ACHN (cell line): ENCODE measurements at places on chromosomes 16 and 17.

DNA sequence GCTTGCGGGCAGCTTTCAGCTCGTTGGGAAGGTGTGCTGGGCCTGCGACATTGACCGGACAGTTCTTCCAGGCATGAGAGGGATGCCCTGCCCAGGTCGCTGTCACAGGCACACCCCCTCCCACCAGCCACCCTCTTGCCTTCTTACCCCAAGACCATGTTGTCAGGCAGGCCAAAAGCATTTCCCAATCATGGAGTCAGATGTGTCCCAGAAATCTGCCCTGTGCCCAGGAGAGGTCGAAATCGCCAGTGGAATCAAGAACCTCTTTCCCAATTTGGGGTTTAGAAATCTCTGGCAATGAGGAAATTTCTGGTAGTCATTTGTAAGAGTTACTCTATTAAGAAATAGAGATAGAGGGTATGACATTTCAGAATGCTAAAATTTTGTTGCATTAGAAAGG, 177.1 kb downstream of the RAB11FIP4 start:
- DNase-seq = no peak

DNA sequence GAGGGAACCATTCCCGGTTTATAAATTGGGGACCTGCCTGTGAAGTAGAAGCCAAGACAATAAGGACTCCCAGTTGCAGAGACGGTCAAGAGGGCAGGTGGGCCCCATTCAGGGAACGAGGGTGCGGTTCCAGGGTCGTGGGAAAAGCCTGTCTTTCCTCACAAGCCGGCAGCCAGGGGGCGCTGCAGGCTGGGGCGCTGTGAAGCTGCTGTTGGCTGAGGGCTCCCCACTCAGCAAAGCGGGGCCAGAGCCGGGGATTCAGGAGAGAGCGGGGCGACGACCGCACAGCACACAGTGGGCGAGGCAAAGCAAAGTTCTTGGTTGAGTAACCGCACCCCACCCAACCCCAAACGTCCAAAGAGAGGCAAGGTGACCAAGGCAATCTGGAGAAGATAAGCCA, 24.9 kb downstream of the CDRT15 start:
- no peak for DNase-seq

GRCh38 chr16:64507240-64508024, 614.4 kb downstream of the CDH11 start:
- no peak for DNase-seq

DNA sequence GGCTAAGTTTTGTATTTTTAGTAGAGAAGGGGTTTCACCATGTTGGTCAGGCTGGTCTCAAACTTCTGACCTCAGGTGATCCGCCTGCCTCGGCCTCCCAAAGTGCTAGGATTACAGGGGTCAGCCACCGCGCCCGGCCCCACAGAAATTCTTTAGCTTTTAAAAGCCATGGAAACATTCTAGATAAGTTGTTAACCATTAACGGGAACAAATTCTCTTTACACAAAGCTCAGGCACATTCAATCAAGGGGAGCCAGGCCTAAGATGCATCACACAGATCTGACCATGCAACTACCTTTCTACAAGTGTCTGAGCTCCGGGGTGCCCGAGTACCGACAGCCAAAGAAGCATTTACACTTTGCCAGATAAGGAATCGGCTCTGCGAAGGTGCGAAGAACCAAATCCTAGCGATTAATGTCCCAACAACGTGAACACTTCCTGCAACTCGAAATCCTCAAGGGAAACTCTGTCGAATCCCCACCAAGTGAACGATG, 1.0 kb downstream of the EMC8 start:
- peak; percentile 44 for DNase-seq

DNA sequence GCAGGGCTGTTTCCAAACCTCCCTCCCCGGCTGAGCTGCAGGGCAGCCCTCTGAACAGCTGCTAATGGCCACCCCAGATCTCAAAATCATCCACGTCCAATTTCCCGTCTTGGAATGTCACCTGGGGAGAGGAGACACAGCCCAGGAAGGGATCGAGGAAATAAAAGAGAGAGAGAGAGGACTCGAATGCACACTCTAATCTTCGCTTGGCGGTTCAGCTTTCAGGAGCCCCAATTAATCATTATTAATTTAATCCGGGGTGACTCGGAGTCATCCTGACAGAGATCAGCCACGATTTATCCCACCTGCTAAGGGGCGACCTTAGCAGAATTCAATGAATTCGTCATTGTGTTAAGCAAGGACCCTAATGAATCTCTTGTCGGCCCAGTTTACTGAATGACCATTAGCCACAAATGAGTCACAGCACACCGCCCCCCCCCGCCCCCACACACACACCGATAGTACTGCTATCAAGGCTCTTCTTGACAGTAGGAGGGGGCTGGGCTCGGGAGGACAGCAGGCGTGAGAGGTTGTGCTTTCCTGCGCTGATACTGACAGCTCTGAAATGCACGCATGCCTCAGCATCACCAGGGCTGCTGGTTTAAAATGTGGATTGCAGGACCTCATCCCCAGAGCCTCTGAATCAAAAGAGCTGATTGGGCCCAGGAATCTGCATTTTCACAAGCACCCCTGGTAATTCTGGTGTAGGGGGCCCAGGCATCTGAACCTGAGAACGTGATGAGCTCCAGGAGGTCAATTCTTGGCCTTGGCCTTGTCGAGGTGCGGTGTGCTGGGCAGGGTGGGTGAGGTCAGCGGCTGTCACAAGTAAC, 190.0 kb upstream of the CIBAR2 start:
- no peak for DNase-seq

DNA sequence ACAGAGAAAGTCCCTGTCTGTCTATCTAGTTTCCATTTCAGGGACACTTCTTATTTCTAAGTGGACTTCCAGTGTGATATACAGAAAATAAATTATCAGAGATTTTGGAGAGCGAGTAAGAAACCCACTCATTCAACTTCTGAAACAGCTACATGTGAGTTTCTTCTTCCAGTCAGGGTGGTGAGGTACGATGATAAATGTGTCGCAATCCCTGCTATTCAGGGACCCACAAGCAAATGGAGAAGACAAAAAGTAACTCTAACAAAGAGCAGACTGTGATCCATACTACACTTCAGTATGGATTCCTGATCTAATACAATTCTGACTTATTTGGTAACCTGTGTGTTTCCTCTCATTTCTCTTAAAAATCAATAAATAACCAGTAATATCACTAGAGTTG, 16.8 kb downstream of the CNTNAP4 start:
- DNase-seq = no peak

GRCh38 chr17:43027091-43028032, 2.3 kb downstream of the RND2 start:
- DNase-seq = no peak
